Gastroesophageal sphincter (tissue), 4 donors: ENCODE measurements at places on chromosomes 1 and 21. TPM values are rescaled to one million over a fixed set of nuclear protein-coding genes. Genes with fewer than 3 reads are reported as not detected.

The ASAP3 gene
- total RNA-seq: 21.3 TPM

The GCSAML gene
- total RNA-seq: 0.31 TPM

The SPRR2E gene
- total RNA-seq: 20.8 TPM

The SPATA21 gene
- not detected for total RNA-seq

The EPHA8 gene
- total RNA-seq: not detected

The FMN2 gene
- total RNA-seq: 2.8 TPM

The PCP4L1 gene
- total RNA-seq: 1.6 TPM

The SERBP1 gene
- total RNA-seq: 255 TPM

The GBP1 gene
- total RNA-seq: 28.1 TPM

The AHCYL1 gene
- total RNA-seq: 87.4 TPM

The RGSL1 gene
- not detected for total RNA-seq
